ENCODE measurements at places on chromosomes 13 and 19.

GRCh38 chr13:43441464-43441863 lies 345.3 kb downstream of the ENOX1 start:
- DNase-seq, result no peak

DNA sequence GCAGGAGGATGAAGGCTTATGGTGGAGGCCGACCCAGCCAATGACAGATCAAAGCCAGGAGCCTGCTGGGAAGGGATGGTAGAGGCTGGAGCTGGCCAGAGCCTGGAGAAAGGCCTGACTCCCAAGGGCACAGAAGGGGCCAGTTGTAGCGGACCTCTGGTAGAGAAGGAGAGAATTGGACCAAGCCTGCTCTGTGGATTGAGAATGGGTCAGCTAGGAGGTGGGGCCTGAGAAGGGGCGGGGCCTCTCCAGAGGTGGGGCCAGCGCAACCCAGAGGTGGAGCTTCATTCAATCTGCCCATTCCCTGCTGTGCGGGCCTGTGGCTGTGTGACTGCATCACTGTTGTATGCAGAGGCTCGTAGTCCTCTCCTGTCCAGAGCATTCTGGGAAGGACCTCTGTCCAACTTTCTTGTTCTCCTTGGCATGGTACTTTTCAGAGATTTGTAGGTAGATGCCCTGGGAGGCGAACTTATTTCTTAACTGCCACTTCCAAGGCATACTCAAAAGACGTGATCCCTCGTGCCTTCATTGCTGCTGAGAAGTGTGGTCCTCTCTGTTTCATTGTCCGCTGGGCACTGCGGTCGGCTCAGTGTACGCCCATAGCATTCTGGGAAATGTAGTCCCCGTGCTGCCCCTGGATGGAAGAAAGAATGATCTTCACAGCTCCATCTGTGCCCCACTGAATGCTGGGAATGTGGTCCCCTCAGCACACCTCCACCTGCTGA lies 6.7 kb downstream of the GRIN2D start:
- DNase-seq, result peak; percentile 62

- DNase-seq, result no peak
Observed at GRCh38 chr19:53055117-53055516, 10.6 kb downstream of the ERVV-2 start.

- DNase-seq, result no peak
Observed at GRCh38 chr13:98173431-98174152, 3.5 kb downstream of the RNF113B start.

- no peak for DNase-seq
Observed at GRCh38 chr19:5314907-5315298, 25.7 kb downstream of the PTPRS start.

DNA sequence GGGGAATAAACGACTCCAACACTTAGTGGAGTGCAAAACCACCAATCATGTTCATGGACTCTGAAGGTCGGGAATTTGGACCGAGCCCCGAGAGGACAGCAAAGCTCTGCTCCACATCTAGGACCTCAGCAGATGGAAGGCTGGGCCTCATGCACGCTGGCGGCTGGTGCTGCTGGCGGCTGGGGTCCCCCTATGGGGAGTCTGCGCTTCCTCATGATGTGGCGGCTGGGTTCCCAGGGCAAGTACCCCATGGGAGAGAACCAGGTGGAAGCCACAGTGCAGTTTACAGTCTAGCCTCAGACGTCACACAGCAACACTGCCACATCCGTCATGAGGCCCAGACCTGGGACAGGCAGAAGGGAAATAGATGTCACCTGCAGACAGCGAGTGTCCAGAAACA lies 13.2 kb downstream of the PEPD start:
- no peak for DNase-seq

Measured in SK-N-DZ (cell line).